ENCODE measurements at places on chromosomes 4 and X. TPM values are rescaled to one million over a fixed set of nuclear protein-coding genes. Genes with fewer than 3 reads are reported as not detected.

CFP gene
- 0.30 TPM for total RNA-seq

PRR32 gene
- total RNA-seq: not detected

SLC4A4 gene
- total RNA-seq: 22.0 TPM

ENPEP gene
- 0.30 TPM for total RNA-seq

TACC3 gene
- 1.8 TPM for total RNA-seq

DUX4 gene
- total RNA-seq: not detected
